Uterus (tissue), 4 donors: ENCODE measurements at places on chromosomes 3 and 15. TPM values are rescaled to one million over a fixed set of nuclear protein-coding genes. Genes with fewer than 3 reads are reported as not detected.
A peak's percentile ranks its signal among the peaks of the same experiment; 100 is the strongest.

MED12L gene
- total RNA-seq: 0.88 TPM

SCAMP5 gene
- total RNA-seq: 0.29 TPM

TGM5 gene
- not detected for total RNA-seq

DLEC1 gene
- total RNA-seq: 1.9 TPM

DNA sequence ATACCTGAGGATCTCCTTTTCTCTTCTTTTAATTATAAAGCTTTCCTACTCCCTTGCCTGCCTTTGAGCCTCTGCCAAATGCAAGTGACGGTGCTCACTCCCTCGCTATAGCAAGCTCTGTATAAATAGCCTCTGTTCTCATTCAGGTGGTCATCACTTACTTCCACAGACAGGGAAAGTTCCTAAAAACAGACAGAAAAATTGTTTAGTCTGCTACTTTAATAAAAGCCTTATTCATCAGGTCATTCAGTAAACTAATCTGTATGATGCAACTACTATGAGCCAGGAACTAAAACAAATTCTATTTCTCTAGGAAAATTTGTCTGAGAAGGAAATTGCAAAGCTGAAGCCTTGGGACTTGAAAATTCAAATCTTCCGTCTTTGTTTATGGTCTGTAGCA is 10.2 kb upstream of the DLG1 start:
- DNase-seq: no peak
- peak overlapping the region; percentile 40 for H3K27ac ChIP-seq
- H3K27me3 ChIP-seq: no peaks in the 10 kb centered on the region
- H3K36me3 ChIP-seq: no peaks in the 10 kb centered on the region
- H3K4me3 ChIP-seq: no peak overlapping the region

GRCh38 chr3:124553178-124553577 is 177.1 kb upstream of the UMPS start:
- no peak overlapping the region for H3K4me3 ChIP-seq
- H3K36me3 ChIP-seq: no peaks in the 10 kb centered on the region
- no peaks in the 10 kb centered on the region for H3K27me3 ChIP-seq
- H3K27ac ChIP-seq: no peak overlapping the region

DNA sequence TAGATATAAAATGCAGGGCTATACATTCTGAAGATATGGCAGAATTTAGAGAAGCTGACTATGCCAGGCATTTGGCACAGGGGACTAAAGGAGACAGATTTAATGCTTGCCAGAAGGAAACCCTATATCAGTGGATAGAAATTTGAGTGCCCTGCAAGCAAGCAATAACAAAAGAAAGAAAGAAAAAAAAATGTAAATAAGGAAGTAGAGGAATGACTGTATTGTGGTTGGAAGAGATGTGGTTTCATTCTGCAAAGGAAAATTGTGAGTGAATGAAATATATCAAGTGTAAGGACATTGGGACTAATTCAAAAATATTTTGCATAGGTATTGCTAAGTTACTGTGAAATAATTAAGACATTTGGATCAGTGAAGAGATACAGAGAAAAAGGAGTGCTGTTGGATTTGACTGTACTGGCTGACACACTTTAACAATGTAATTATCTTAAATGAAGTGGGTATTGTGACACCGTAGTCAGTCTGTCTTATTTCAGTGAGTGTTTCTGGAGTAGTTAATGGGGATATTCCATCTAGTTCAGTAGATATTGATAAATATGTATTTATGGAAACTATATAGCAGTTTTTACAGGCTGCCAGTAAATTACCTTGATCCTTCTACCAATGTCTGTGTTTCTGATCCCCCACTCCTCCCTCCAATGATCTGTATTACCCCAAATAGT is 418.2 kb downstream of the CNTN4 start:
- H3K27ac ChIP-seq: no peak overlapping the region
- no peaks in the 10 kb centered on the region for H3K4me1 ChIP-seq
- no peaks in the 10 kb centered on the region for H3K27me3 ChIP-seq

GRCh38 chr3:116198087-116198486 is 247.2 kb downstream of the LSAMP start:
- no peak overlapping the region for H3K27ac ChIP-seq
- H3K4me1 ChIP-seq: no peaks in the 10 kb centered on the region
- H3K36me3 ChIP-seq: no peaks in the 10 kb centered on the region
- DNase-seq: no peak
- no peak overlapping the region for H3K4me3 ChIP-seq

GRCh38 chr3:172751175-172751704 is 714 bp downstream of the ECT2 start:
- H3K27me3 ChIP-seq: no peaks in the 10 kb centered on the region
- no peaks in the 10 kb centered on the region for H3K36me3 ChIP-seq
- peak overlapping the region; percentile 91 for H3K4me3 ChIP-seq
- H3K4me1 ChIP-seq: no peaks in the 10 kb centered on the region

DNA sequence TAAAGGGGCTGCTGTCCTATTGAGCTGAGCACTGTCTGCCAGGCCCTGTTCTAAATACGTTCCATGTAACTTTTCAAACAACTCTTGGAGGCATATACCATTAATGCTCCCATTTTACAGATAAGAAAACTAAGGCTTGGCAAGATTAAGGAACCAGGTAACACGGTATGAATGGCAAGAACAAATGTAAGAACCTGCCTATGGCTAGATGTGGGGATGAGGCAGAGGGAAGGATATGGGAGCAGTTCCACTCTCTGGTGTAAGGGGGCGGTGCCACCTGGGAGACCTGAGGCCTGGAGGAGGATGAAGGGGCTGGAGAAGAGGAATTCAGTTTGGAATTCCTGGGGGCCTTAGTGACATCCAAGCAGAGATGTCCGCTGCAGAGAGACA is 3.8 kb upstream of the LMAN1L start:
- H3K4me1 ChIP-seq: no peaks in the 10 kb centered on the region
- H3K36me3 ChIP-seq: no peaks in the 10 kb centered on the region
- no peak overlapping the region for H3K4me3 ChIP-seq
- no peaks in the 10 kb centered on the region for H3K27me3 ChIP-seq

- no peaks in the 10 kb centered on the region for H3K4me1 ChIP-seq
- no peaks in the 10 kb centered on the region for H3K27me3 ChIP-seq
- no peak for DNase-seq
- H3K36me3 ChIP-seq: no peaks in the 10 kb centered on the region
- H3K4me3 ChIP-seq: no peak overlapping the region
- no peak overlapping the region for H3K27ac ChIP-seq
These were observed 33.1 kb downstream of the BHLHE40 start for GRCh38 chr3:5012367-5012766.

DNA sequence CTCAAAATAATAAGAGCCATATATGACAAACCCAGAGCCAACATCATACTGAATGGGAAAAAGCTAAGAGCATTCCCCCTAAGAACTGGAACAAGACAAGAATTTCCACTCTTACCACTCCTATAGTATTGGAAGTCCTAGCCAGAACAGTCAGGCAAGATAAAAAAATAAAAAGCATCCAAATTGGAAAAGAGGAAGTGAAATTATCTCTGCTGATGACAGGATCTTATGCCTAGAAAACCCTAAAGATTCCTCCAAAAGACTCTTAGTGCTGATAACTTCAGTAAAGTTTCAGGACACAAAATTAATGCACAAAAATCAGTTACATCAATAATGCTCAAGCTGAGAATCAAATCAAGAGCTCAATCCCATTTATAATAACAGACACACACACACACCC is 45.9 kb upstream of the SLC2A2 start:
- H3K4me3 ChIP-seq: no peak overlapping the region
- no peaks in the 10 kb centered on the region for H3K36me3 ChIP-seq
- DNase-seq: no peak
- H3K27ac ChIP-seq: no peak overlapping the region
- H3K4me1 ChIP-seq: no peaks in the 10 kb centered on the region

GRCh38 chr15:69987492-69988489 is 109.9 kb downstream of the TLE3 start:
- H3K4me3 ChIP-seq: no peak overlapping the region
- H3K27me3 ChIP-seq: no peaks in the 10 kb centered on the region
- H3K27ac ChIP-seq: no peak overlapping the region
- H3K4me1 ChIP-seq: no peaks in the 10 kb centered on the region

- no peaks in the 10 kb centered on the region for H3K27me3 ChIP-seq
- no peak for DNase-seq
- H3K36me3 ChIP-seq: no peaks in the 10 kb centered on the region
- no peak overlapping the region for H3K4me3 ChIP-seq
These were observed 110.6 kb downstream of the DTWD1 start for GRCh38 chr15:49731187-49732099.

DNA sequence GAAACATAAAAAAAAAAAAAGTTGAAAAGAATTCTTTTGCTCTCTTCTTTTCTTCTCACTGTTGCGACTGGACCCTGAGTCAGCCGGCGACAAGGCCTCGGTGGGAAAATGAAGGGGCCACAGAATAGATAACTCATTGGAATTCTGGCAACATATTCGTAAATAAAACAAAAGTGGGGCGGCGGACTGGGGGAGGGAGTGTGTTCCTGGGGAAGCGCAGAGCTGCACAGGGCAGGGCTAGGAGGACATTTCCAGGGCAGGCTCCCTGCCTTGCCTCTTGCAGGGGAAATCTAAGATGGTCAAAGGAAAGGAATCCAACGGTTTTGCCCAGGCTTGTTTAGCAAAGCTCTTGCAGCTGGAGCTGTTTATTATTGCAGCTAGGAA is 1042.8 kb upstream of the NR2F2 start:
- no peaks in the 10 kb centered on the region for H3K4me1 ChIP-seq
